ENCODE measurements at places on chromosomes 7 and 10.

- DNase-seq = no peak
Measured at GRCh38 chr7:32030904-32031692, 39.1 kb downstream of the PDE1C start.

DNA sequence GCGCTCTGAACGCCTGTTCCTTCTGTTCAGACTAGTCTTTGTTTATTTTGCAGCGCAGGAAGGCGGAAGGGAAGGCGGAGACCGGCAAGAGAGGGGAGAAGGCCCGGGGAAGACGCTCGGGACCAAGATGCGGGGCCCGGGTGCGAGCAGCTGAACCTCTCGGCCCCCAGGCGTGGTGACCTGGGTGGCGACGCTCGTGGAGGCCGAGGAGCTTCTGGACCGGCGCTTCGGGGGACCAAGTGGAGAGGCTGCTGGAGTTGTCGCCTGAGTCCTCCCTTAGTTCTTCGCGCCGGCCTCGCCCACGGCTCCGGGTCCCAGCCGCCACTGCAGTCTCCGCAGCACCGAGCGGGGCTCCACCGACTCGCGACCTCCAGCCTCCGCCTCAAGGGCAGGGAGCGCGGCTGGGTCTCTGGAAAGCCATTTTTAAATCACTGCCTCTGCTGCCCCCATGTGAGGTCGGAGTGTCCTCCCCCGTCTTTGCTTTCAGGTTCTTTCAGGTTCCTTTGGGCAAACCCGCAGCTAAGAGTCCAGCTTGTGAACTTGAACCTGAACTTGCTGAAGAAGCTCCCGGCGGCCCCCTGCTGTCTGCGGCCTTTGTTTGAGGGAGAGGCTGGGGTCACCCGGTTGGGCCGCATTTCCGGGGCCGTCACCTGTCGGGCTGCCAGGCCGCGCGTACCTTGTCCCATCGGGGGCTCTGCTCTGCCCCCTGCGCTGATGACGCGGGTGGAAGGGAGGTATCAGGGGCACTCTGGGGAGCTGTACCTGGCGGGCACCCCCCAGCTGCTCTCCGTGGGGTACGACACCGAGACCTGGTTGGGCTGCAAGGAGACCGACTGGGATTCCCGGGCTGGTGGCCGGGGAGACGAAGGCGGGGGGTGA lies 136.0 kb downstream of the KIF20B start:
- peak; percentile 4 for DNase-seq

- no peak for DNase-seq
Measured at GRCh38 chr10:91340613-91341362, 69.4 kb upstream of the HECTD2 start.

DNA sequence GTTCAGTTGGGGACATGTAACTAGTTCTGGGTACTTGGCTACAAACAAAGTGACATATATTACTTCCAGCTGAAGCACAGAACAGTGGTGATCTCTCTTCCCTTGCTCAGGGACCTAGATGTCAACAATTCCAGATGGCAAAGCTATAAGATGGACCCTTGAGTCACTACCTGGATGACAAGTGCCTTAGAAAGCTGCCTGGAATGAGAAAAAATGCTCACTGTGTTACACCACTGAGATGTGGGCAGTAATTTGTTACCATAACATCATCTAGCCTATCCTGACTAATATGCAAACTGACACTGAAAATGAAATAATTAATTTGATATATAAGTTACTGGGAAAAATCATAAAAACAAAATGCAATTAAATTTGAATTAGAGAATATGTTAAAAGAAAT lies 16.4 kb upstream of the CTTNBP2 start:
- no peak for DNase-seq

DNA sequence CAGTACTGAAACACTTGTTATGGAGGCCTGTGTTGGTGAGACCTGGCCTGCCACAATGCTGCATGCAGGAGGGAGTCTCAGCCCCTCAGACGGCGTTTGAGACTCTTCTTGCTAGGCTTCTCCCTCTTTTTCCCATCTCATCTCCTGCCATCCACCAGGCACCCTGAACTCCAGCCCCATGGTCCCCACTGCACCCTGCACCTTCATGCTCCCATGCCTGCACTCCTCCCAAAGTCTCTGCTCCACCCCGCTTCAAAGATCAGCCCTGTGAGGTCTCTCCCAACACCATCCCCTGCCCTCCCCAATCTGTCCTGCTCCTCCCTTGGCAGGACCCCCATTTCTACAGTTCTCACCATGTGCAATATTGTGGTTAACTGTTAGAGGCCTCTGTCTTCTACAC lies 61.7 kb downstream of the VOPP1 start:
- DNase-seq = no peak

DNA sequence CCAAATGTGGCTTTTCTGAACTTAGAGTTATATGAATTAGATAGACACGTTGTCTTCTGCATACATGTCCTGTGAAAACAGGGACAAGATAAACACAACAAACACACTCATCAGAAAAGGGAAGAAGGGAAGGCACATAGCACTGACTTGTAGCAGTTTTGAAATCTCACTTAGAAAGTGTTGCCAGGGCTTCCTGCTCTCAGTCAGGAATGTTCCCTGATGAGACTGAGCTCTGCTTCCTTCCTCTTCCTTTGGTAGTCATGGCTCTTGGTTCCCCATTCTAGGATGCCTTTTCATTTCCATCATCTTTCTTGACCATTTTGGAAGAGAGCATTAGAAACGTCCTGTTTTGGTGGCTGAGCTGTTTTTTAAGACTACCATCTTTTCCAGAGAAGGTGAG lies 233.8 kb upstream of the LYZL1 start:
- DNase-seq = no peak

DNA sequence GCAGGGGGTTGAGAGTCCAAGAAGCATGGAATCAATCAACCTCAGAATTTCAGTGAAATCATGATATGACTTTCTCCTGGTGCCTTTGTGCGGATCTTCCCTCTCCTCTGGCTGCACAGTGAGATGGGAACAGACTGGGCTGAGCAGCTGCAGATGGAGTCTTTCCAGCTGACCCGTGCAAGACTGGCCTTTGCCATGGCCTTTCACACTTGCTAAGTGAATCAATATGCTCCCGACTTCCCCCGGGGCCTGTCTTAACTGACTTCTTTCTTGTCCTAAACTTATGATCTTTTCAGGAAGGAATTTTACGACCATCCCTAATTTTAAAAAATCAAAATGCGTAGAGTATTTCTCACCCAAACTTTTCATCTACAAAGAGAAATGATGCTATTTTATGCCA lies 469.9 kb downstream of the GALNT17 start:
- DNase-seq = no peak

DNA sequence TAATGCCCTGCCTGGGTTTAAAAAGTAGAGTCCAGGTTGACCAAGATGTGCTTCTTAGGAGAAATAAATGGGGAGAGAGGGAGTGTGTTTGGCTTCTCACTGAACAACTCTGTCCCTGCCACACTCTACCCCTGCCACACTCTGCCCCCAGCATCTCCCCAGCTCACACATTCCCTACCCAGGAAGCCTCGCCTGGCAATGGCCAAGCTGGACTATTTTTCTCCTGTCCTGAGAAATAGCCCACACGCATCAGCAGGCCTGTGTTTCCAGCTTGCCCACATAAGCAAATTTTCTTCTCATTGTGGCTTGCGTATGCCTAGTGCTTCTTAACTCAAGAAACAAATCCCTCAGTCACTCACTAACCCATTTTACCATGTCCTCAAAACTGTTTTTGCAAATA lies 1.8 kb downstream of the LRRC18 start:
- no peak for DNase-seq

DNA sequence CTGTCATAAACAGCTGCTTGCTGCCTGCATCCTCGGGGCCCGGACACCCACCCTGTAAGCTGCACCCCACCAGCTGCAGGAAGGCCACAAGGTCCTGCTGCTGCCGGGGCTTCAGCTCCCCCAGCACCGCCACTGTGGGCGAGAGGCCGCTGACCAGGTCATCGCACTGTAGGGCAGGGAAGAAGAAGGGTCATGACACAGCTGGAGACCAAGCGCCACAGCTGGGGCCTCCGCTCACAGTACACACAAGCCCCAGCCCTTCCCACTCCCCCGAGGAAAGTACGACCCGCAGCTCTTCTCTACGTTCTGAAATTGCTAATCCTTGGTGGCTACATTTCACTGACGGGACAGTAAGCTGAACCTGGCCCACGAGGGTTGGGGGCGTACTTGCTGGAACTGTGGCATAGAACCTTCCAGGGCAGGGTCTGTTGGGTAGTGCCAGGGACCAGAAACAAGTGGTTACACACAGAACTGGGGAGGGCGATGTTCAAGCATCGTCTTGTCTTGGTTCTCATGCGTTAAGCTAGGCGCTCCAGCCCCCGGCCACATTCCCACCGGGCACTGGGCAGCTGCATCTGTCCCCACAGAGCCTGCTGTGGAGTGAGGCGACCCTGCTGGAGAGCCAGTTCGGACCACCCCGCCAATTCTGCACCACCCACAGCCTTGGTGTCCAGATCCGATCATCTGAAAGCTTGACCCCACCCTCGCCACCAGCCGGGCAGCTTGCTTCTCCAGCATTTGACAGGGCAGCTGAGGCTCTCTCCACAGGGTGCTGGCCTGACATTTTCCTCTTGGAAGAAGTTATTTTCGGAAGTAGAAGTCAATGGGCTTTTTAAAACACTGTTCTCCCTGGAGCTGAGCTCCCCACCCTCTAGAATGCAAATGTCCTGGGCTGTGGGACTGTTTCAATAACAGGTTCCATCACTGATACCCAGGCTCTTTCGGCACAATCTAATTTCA lies 50.8 kb downstream of the GSDME start:
- DNase-seq = no peak

DNA sequence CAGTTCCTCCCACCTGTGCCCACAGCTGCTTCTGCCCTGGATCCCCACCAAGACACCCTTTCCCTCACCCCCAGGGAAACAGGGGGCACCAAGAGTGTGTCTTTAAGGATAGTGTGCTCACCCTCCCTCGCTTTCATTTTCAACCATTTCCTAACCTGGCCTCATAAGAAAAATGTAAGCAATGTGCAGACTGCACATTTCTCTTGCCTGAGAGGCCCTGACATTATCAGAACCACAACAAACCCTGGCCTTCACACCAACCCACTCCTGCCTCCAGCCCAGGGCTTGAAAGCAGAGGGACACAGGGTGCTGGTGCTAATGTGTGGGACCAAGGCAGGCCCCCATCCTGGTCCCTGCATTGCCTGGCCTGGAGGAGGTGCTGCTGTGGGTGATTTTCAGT lies 11.0 kb upstream of the IMPDH1 start:
- no peak for DNase-seq

DNA sequence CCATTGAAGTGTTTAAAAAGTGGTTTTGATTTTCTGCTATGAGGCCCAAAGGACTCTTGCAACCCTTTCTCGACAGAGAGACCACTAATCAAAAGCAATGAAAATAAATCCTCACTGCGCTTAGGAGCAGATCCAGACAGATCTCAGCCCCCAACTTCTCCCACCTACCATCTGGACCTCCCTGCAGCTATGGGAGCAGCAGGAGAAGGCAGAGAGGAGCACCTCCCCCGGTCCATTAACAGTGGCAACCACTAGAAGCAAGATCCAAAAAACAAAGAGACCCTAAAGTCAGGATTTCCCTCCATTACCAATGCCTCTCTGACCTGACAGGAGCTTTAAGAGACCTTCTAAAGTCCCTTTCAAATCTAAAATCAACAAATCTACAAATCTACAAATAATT lies 99.0 kb upstream of the LSM8 start:
- DNase-seq = no peak
